Epithelial cell of alveolus of lung (primary cell): ENCODE measurements at places on chromosomes 3 and 15. TPM values are rescaled to one million over a fixed set of nuclear protein-coding genes. Genes with fewer than 3 reads are reported as not detected.

Gene ATP1B3
- total RNA-seq, result 30.3 and 56.5 TPM in 2 replicates

Gene GRAMD1C
- total RNA-seq, result 4.6 and 6.7 TPM in 2 replicates

Gene VGLL3
- total RNA-seq, result 12.7 and 43.7 TPM in 2 replicates

Gene TAMM41
- total RNA-seq, result 8.4 and 16.7 TPM in 2 replicates

Gene CACNA1D
- total RNA-seq, result 0.26 and 4.5 TPM in 2 replicates

Gene ASB7
- total RNA-seq, result 8.7 and 14.2 TPM in 2 replicates

Gene C2CD4A
- total RNA-seq, result not detected in 2 replicates

Gene CSK
- 25.9 and 28.7 TPM in 2 replicates for total RNA-seq
